Stimulated activated CD8-positive, alpha-beta memory T cell treated with anti-CD3 and anti-CD28 coated beads, Interleukin-2, amount 100 ng/mL, for 1 hour (primary cell): ENCODE measurements at places on chromosomes 5 and 9.

DNA sequence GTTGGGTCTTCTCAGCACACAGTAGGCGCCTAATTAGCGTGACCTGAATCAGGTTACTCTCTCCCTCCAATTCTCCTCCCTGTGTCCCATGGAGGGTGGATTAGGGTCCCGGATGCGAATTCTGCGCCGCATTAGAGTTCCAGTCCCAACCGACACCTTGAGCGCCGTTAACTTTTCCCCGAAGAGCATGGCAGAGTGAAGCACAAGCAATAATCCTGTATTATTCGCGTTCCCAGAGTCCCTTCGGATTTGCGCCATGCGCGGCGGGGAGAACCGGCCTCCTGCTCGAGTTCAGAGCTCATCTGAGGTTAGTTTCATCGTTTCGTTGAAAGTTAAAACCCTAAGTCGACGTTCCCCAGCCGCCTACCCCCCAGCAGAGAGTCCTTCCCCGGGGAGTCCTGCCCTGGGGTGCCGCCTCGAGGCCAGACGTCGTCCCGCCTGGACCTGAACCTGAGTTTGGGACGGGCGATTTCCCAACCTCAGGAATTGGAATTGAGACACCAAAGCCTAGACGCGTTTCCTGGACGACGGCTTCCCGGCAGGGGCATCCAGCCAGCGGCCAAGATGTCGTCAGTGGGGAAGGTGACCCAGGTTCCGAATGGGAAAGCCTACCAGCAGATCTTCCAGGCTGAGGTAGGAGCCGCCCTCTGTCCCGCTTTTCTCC, at the start of gene CCDC180:
CCDC180 (plus strand) TSS at position 160 of the 664 bp plus-strand sequence; CDS start at position 565, 405 bp downstream.
- DNase-seq: no peak

- no peak for DNase-seq
Observed at GRCh38 chr5:108255468-108255867, 126.4 kb downstream of the FBXL17 start.

GRCh38 chr5:65356274-65356673, 125.4 kb downstream of the ADAMTS6 start:
- DNase-seq: no peak

GRCh38 chr9:91903126-91903911, 46.7 kb downstream of the ROR2 start:
- DNase-seq: no peak

- no peak for DNase-seq
Observed at GRCh38 chr9:19404283-19405075, 4.3 kb upstream of the ACER2 start.

GRCh38 chr9:137028263-137029057, 423 bp upstream of the ABCA2 start:
- DNase-seq: peak; percentile 46

DNA sequence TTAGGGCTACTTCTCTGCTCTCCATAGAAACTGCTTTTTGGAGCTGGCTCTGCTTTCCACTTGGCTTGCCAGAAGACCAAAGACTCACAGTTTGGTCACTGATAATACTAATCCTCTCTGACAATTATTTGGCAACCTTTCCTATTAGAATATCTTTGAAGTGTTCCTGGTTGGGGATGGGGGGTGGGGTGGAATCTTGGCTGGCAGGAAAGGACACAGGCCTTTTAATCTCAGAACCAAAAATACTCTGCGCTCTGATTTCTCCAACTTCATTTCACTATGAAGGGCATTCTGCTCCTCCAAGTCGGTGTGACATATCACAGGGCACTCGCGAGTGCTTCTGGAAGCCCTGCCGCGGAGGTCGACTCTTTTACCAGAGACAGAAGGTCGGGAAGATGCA, 1329.0 kb upstream of the WWC1 start:
- no peak for DNase-seq

DNA sequence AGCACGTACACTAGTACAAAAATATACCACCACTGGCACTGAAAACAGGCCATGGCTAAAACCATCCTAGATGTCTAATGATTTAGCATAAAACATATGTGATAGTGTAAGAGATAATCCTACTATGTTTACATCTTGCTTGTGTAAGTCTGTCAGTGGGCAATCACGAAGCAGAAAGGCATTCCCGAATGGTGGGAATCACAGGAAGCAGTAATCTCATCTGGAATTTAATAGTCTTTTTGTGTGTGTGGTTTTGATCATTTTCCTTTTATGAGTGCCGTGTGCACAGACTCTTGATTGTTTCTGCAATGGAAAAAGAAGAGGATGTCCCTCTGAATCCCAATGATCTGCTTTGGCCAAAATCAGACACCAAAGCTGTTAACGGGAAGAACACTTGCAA, 200.5 kb downstream of the EBF1 start:
- no peak for DNase-seq

DNA sequence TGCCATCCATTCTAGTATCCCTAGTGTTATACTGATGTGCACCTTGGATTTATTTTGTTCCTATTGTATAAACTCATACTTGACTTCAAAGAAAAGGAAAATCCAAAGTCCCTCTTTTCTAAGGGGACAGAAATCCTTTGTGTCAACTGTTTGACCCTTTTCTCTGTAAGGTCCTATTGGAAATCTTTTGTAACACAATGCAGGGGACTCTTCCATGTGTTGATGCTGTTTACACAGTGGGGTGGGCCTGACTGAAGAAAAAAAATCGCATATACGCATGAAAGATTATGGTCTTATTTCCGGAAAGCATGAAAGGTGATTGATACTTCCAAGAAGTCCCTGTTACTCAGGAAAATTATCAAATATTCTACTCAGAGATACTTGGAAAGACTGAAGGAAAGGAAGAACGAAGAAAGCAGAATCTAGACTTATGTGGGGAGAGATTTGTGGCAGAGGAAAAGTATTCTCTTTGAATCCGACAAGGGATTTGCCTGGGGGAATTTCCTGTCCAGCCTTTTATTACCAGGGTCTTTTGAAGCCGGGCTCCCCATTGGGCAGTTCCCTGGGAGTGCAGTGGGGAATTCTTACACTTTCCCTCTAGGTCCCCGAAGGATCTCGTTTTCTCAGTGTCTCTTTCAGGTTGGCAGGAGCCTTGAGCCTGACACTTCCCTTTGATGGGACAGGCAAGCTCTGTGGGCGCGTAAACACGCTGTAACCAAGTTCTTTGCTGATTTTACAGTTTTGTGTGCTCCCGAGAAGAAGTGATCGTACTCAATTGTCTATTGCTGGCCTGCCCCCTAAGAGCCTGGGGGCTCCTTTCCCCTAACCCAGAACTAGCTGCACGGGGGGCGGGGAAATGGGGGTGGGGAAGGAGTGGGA, 779 bp upstream of the VCAN start:
- no peak for DNase-seq

- DNase-seq: no peak
Observed at GRCh38 chr5:79793722-79794121, 104.1 kb downstream of the CMYA5 start.

DNA sequence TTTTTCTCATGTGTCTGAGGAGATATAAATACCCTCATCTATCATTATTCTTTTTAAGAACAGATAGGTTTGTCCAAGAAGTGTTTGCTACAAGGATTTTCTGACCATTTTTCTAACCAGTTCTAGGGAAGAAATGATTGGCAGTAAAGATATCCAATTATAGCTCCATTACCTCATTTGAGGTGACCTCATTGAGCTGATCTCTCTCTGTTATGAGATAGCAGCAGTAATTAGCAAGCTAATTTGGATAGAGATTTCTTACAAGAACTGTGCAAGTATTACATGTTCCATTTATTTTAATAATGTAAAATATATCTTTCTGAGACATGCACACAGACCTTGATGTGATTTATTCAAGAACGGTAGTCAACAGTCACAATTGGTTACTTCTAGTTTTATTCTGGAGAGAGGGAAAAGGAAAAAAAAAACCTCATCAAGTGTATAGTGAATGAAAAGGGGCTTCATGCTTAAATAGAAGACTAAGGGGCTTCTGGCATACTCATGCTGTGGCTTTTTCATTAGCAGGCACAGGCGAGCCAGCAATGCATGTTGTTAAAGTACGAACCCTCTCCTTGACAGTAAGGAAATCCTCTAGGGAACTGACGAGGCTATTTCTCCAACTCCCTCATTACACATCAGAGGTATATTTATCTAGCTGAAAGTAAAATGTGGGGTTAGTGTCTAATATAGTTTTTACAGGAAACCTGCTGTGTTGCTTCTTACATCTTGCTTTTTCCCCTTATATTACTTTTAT, 127.3 kb downstream of the NUDT12 start:
- DNase-seq: no peak

- DNase-seq: no peak
Observed at GRCh38 chr9:94657021-94657725, 17.9 kb upstream of the FBP1 start.

- DNase-seq: no peak
Observed at GRCh38 chr9:137721479-137721878, 102.7 kb downstream of the EHMT1 start.
